Testis (tissue), 5 donors: ENCODE measurements at places on chromosomes 7 and 10. TPM values are rescaled to one million over a fixed set of nuclear protein-coding genes. Genes with fewer than 3 reads are reported as not detected.

DNA sequence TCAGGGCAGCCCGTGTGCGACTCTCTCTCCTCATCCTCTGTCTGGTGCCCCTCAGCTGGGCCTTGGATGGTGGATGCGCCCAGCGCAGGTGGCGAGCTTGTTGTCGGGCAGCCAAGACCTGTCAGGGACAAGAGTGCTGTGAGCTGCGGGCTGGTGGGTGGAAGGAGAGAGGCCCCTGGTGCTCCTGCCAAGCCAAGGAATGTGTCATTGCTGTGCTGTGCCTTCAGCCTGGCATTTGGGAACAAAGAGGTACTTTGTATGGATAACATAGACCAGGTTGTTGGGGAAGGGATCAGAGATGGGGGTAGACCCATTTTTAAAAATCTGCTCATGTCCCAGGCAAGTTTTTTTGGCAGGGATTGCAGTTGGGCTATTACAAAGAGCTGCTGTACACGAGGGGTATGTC lies 120.9 kb downstream of the PKD1L1 start:
- no peak overlapping the region for H3K4me3 ChIP-seq
- DNase-seq, result no peak
- H3K27ac ChIP-seq, result no peak overlapping the region
- no peaks in the 10 kb centered on the region for H3K27me3 ChIP-seq

DNA sequence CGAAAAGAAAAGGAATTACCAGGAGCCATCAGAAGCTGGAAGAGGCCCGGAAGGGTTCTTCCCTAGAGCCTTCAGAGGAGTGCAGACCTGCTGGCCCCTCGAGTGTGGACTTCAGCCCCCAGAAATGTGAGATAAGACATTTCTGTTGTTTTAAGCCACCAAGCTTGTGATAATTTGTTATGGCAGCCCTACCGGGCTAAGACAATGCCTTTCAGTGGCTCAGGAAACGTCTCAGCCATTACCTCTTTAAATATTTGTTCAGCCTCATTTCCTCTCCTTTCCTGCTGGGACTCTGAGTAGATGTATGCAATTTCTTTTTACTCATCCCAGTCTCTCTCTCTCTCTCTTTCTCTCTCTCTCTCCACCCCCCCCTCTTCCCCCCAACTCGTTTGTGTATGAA lies 174.7 kb upstream of the GRB10 start:
- H3K4me3 ChIP-seq, result no peak overlapping the region
- peaks cover under 1% of the 10 kb centered on the region for H3K4me1 ChIP-seq
- DNase-seq, result no peak
- H3K36me3 ChIP-seq, result no peaks in the 10 kb centered on the region
- H3K27ac ChIP-seq, result no peak overlapping the region

DNA sequence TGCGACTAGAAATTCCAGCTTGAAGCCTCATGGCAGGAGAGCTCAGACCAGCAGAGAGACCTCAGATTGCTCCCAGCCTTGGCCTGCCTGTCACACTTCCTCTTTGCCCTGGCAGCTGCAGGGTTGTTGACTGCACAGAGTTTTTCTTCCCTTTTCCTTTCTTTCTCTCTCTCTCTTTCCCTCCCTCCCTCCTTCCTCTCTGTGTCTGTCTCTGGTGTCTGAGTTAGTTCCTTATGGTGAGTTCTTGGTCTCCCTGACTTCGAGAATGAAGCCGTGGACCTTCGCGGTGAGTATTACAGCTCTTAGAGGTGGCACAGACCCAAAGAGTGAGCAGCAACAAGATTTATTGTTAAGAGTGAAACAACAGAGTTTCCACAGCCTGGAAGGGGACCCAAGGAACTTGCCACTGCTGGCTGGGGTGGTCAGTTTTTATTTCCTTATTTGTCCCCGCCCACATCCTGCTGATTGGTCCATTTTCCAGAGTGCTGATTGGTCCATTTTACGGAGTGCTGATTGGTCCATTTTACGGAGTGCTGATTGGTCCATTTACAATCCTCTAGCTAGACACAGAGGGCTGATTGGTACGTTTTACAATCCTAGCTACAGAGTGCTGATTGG lies 266.3 kb downstream of the RPS24 start:
- peak; percentile 56 for DNase-seq
- no peaks in the 10 kb centered on the region for H3K36me3 ChIP-seq
- H3K27ac ChIP-seq, result no peak overlapping the region
- H3K27me3 ChIP-seq, result no peaks in the 10 kb centered on the region

- no peaks in the 10 kb centered on the region for H3K36me3 ChIP-seq
- no peaks in the 10 kb centered on the region for H3K27me3 ChIP-seq
- no peaks in the 10 kb centered on the region for H3K4me1 ChIP-seq
Measured at GRCh38 chr10:49277973-49278372, 21.0 kb upstream of the C10orf71 start.

- no peaks in the 10 kb centered on the region for H3K36me3 ChIP-seq
- H3K4me1 ChIP-seq, result peaks cover 24% of the 10 kb centered on the region
- H3K4me3 ChIP-seq, result no peak overlapping the region
- H3K27me3 ChIP-seq, result no peaks in the 10 kb centered on the region
- no peak for DNase-seq
Measured at GRCh38 chr10:69908124-69908523, 106.4 kb downstream of the COL13A1 start.

DNA sequence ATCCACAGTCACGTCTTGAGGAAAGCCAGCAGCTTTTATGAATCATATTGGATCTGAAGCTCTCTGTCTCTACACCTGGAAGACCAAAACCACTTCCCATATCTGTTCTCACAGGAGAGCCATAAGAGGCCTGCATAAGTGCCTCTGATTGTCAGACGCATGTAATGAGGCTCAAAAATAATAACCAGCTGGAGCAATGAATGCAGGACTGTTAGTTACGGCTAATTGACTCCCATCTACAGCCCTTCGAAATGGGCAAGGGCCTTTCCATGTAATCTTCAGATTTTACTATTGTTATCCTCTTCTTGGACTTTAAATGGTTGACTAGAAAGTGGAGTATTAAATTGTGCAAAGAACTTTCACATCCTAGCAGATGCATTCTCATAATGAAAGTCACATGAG lies 4.4 kb upstream of the SEMA3C start:
- H3K4me1 ChIP-seq, result no peaks in the 10 kb centered on the region
- no peaks in the 10 kb centered on the region for H3K36me3 ChIP-seq

DNA sequence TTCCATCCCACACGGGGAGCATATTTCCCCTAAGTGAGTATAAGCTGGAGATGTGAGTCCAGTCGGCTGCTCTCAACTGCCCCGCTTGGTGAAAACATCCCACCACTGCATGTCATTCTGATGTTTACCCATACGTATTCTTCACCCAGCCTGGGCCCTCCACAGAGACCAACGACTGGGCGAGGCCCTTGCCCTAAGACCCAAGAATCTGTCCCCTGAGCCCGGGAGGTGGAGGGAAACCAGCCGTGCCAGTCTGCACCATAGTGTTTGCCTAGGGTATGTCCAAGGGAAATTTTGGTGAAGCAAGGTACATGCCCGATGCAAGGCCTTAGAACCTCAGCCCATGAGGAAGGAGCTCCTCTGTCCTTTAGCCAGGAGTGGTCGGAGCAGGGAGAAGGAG lies 67.9 kb downstream of the RGS10 start:
- no peak overlapping the region for H3K27ac ChIP-seq
- no peak overlapping the region for H3K4me3 ChIP-seq
- H3K27me3 ChIP-seq, result no peaks in the 10 kb centered on the region
- H3K4me1 ChIP-seq, result no peaks in the 10 kb centered on the region
- no peaks in the 10 kb centered on the region for H3K36me3 ChIP-seq

The SKIDA1 gene
- 6.6 TPM for total RNA-seq

The ADRA2A gene
- total RNA-seq, result 5.7 TPM

The ATP5MK gene
- total RNA-seq, result 175 TPM

The HOGA1 gene
- 0.55 TPM for total RNA-seq

The ADRB1 gene
- total RNA-seq, result 0.55 TPM

The TUBAL3 gene
- total RNA-seq, result 0.93 TPM
